ENCODE measurements at places on chromosomes 7 and 10.

GRCh38 chr7:128036226-128036940 lies 5.1 kb upstream of the LRRC4 start:
- no peak for DNase-seq

- DNase-seq: peak; percentile 70
Observed at GRCh38 chr10:28668363-28669226, 8.7 kb upstream of the BAMBI start.

DNA sequence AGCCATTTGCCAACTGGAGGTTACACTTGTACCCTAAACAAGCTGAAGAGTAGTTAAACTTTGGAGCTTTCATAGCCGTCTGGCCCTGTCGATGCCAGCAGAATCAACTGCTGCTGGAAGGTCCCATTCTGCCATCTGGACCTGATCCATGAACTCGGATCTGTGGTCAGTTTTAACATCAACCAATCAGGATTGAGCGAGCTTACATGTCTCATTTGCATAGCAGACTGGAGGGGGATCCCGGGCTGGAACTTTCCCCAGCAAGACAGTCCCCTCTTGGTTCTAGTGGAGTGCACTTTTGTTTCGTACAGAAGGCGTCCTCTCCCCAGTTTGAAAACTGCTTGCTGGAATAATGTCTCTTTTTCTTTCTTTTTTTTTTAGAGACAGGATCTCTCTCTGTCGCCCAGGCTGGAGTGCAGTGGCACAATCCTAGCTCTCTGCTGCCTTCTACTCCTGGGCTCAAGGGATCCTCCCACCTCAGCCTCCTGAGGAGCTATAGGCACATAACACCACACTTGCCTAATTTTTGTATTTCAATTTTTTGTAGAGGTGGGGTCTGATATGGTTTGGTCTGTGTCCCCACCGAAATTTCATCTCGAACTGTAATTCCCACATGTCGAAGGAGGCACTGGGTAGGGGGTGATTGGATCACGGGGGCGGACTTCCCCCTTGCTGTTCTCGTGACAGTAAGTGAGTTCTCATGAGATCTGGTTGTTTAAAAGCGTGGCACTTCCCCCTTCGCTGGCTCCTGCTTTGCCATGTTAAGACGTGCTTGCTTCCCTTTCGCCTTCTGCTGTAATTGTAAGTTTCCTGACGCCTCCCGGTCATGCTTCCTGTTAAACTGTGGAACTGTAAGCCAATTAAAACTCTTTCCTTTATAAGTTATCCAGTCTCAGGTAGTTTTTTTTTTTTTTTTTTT lies 42.8 kb upstream of the SEPHS1 start:
- DNase-seq: no peak

DNA sequence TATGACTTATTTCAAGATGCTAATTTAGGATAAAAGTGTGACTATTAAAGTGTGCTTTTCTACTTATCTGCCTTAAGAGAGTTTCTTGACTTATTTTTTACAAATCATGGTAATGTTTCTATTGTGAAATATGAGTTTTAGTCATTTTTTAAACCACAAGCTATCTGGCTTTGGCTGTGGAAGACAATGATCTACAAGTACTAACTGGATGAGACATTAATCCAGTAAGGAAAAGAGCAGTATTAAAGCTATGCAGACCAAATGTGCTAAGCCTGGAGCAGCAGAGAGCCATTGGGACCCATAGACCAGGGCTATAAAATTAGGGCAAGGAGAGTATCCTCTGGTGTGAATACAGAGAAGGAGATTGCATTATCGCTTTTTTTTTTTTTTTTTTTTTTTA lies 92.4 kb downstream of the SEMA3A start:
- DNase-seq: no peak

- no peak for DNase-seq
Observed at GRCh38 chr10:72792288-72792687, 100.3 kb downstream of the MCU start.

DNA sequence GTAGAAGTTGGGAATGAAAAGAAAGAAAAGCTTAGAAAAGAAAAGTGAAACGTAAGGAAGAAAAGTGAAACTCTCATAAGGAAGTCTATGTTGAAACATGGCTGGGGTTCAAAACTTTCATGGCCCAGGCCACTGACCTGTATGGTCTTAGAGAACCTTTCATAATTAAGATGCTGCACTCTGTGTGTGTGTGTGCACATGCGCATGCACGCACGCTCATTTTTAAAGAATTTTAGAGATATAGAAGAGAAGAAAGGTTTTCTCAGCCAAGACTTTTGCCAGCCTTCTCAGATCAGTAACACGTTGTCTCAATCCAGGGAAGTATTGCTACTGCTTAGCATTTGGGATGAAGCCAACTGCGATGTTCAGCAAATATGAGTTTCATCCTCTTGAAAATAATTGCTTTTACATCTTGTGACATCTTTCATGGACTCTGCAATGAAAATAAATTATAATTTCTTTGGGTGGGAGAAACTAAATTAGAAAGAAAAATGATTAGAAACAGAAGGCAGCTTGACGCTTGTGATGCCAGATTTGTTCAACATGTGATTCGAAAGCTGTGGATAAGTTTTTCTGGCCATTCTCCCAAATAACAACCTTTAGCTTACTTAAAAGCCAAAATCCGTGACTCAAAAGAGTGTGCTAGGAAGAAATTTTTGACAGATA lies 16.2 kb upstream of the SLC26A4 start:
- no peak for DNase-seq

- no peak for DNase-seq
Observed at GRCh38 chr10:111114758-111115500, 38.1 kb downstream of the ADRA2A start.

DNA sequence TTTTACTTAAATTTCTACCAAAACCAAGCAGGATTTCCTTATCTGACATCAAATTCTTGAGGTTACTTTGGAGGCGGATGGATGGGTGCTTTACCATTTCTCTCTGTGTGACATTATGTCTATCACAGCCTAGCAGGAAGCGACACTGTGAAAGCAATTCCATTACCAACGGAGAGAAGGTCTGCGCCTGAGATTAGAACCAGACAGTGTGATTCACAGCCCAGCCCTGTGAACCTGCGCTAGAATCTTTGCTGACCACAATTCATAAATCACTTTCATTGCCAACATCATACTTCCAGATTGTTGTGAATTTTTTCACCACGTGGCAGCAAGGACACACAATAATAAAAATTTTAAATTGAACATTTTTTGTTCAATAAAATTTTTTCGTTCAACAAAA lies 126.5 kb downstream of the CUBN start:
- no peak for DNase-seq

- no peak for DNase-seq
Observed at GRCh38 chr7:9507290-9507689, 1073.9 kb downstream of the NXPH1 start.

- DNase-seq: no peak
Observed at GRCh38 chr7:132455378-132455777, 120.9 kb downstream of the PLXNA4 start.

DNA sequence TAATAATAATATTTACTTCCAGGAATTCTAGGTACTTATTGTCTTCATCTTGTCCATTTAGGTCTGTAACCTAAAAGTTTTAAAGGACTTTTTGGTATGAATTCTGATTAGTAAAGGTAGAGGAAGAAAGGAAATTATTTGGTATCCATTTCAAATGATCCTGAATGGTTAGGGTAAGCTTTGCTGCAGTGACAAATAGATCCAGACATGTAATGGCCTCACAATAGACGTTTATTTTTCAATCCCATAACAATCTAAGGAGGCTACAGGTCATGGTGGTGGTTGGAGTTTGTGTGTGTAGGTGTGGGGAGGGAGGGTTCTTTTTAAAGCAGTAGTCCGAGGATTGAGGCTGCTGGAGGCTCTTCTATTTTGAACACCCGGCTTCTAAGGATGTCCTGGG lies 5.3 kb downstream of the FBH1 start:
- no peak for DNase-seq

DNA sequence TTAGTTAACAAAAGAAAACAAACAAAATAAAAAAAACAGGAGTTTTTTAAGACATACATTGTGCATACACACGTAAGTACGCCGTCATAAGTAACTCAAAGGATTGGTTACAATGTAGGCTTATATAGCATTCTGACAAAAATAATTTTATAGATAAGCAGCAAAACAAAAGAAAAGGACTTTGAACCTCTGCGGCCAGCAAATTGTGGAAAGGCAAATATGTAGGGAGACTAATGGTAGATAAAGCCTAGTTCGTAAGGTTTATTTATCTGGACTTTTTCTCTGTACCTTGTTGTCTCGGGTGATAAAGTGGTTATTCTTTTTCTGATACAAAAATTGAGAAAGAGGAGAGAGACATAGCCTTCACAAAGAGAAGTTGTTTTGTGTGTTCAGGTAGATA lies 891.9 kb downstream of the CNTNAP2 start:
- no peak for DNase-seq

DNA sequence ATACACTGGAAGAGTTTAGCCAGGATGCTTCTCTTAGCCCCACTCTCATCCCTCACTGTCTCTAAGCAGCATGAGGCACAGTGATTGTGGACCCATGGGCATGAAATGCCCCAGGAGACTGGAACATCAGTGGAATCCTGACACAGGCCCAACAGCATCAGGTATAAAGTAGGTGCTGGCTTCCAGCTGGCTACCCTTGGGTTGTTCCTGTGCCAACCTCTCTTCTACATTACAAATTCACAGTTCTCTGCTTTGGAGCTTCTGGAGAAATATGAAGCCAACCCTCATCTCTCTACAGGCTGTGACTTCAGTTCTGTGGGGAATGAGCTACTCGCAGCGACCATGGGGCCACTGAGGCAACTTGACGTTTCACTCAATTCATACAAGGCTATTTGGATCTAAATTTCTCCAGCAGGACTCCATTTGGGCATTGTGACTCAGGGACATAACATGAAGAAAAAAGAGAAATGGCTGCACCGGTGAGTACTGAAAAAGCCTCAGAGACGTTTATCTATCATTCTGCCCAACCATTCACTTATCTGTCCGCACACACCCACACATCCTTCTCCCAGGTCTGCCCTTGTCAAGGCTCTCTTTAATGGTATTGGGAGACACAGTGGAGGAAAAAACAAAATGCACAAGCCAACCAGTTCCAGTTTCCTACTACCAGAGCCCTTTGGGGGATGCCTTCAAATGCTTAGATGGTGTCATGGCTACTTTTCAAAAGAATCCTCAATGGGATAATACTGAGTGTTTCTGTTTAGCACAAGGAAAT lies 35.4 kb upstream of the TM9SF3 start:
- DNase-seq: no peak

- DNase-seq: no peak
Observed at GRCh38 chr10:117743509-117743908, 201.0 kb downstream of the EMX2 start.

DNA sequence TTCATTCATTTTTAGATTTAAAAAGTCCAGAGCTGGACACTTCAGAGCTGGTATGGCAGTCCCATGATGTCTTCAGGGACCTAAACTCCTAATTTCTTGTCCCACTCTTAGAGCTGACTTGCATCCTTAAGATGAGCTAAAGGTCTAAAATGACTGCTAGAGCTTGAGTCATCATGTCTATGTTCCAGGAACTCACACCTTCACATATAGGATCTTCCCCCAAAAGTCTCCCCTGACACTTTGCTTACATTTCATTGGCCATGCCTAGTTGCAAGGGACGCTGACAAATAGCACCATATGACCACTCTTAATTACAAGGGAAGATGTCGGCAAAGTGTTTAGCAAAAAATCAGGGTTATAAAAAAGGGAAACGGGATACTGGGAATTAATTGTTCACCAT lies 10.4 kb upstream of the AOAH start:
- no peak for DNase-seq

GRCh38 chr10:33609546-33609945 lies 275.1 kb upstream of the NRP1 start:
- no peak for DNase-seq

DNA sequence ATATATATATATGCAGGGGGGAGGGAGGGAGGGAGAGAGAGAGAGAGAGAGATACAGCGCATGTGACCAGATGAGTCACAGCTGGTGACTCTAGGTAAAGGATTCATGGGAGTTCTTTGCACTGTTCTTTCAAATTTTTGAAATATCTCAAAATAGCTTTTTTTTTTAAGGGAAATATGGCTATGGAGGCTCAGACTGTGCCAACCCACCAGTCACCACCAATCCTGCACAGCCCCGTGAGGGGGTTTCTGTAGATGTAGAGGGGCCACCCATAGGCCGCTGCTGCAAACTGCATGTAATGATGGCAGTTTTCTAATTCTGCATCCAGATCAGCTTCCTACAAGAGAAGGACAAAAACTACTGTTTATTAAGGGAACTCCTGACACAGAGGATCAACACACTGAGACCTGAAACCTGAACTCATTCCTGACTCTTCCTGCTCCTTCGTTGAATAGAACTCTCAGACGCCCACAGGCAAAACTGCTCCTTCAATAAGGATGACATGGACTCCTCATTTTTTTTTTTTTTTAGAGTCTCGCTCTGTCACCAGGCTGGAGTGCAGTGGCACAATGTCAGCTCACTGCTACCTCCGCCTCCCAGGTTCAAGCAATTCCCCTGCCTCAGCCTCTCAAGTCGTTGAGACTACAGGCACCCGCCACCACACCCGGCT lies 17.3 kb downstream of the DAGLB start:
- no peak for DNase-seq

- no peak for DNase-seq
Observed at GRCh38 chr10:74869635-74870034, 43.2 kb downstream of the KAT6B start.

DNA sequence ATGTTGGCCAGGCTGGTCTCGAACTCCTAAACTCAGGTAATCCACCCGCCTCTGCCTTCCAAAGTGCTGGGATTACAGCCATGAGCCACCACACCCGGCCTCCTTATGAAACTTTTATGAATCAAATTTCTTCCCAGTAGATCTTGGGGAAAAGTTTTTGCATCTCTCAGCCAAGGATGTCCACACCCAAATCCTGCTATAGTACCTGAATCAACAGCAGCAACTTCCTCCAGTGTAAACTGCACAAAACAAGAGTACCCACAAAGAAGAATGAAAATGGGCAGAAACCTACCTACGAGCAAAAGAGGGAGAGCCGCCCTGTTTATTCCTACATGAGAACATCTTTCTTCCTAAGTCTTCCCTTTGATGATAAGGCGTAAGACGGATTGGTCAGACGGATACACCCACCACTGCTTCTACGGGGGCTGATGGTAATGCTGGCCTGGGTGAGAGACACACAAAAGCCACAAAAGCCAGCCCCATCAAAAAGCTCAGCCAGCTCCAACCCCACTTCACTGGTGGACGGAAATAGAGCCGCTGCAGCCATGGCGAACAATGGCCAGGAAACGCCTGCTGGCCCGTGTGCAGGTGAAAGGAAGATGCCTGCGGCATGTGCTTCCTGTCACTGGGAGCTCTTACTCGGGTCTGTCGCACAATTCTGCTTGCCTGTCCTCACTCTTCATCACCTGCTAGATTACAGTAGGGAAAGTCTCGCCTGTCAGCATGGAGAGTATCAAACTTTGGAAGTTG lies 10.4 kb downstream of the JCAD start:
- DNase-seq: no peak

DNA sequence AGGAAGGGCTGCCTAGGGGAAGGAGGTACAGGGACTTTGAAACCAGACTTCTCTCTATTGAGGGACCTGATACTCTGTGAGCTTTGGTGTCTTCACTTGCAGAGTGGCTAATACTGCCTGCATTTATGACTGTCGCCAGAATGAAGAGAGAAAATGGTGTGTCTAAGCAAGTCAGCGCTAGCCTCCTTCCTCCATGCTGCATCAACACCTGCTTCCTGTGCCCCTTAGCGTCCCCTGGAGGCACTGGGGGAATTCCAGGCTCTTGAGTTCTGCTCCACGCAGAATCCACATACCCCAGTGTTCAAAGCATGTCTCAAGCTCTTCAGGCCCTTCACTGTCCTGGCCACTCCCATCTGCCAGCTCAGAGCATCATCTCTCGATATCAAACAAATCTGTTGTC lies 140.5 kb downstream of the PKD1L1 start:
- DNase-seq: no peak

- DNase-seq: no peak
Observed at GRCh38 chr10:132039371-132039770, 26.4 kb upstream of the JAKMIP3 start.

- DNase-seq: no peak
Observed at GRCh38 chr10:88271761-88272543, 311.2 kb downstream of the RNLS start.
